Stimulated activated CD8-positive, alpha-beta memory T cell treated with anti-CD3 and anti-CD28 coated beads, Interleukin-4, amount 100 ng/mL, for 4 hours (primary cell): ENCODE measurements at places on chromosomes 16 and 17.

- no peak for DNase-seq
Observed at GRCh38 chr16:23334950-23335349, 32.8 kb downstream of the SCNN1B start.

DNA sequence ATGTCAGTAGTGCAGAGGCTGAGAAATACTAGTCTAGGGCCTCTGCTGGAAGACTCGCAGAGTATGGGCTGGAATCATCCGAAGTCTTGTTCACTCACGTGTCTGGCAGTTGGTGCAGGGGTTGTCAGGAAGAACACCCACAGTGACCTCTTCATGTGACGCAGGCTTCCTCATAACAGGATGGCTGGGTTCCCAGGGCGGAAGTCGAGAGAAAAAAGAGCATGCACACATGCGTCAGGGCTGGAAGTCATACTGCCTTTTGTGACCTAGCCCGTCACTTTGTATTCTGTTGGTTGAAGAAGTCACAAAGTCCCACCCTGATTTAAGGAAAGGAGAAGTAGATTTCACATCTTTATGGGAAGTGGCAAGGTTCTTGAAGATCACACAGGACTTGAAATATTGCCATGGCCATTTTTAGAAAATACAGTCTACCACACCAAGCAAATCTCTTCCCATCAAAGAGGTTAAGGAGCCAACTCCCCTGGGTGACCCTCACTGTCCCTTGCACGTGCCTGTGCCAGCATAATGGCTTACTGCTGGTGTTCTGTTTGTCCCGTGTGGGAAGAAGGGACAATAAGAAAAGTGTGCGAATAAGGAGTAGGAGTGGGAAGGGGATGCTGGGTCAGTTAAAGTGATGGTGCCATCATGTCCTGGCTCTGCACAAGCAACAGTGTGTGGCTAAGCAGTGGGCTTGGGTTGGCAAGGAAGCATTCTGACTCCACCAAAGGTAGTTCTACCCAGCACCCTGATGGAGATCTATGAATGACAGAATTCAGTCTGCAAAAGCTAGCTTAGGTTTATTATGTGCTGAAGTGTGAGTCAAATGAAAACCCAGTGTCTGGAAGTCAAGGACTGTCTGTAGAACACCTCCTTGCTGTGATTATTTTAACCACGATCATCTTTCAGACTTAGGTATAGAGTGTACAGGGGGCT is 28.1 kb downstream of the HEATR3 start:
- DNase-seq, result no peak

DNA sequence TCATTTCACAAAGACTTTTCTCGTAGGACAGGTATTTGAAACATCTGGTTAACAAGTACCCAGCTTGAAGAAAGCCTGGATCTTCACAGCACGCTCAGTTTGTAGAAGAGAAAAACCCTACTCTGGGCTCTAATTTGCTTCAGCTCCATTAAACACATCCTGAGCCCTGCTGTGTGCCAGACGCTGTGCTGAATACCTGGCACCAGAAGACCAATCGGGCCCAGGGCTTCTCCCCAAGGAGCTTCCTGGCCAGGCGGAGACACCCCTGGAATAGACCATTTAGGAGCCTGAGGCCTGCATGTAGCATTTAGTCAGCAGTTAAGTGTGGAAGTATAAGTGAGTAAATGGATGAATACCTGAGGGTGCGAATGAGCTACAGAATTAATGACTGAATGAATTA is 8.9 kb upstream of the ABAT start:
- no peak for DNase-seq

DNA sequence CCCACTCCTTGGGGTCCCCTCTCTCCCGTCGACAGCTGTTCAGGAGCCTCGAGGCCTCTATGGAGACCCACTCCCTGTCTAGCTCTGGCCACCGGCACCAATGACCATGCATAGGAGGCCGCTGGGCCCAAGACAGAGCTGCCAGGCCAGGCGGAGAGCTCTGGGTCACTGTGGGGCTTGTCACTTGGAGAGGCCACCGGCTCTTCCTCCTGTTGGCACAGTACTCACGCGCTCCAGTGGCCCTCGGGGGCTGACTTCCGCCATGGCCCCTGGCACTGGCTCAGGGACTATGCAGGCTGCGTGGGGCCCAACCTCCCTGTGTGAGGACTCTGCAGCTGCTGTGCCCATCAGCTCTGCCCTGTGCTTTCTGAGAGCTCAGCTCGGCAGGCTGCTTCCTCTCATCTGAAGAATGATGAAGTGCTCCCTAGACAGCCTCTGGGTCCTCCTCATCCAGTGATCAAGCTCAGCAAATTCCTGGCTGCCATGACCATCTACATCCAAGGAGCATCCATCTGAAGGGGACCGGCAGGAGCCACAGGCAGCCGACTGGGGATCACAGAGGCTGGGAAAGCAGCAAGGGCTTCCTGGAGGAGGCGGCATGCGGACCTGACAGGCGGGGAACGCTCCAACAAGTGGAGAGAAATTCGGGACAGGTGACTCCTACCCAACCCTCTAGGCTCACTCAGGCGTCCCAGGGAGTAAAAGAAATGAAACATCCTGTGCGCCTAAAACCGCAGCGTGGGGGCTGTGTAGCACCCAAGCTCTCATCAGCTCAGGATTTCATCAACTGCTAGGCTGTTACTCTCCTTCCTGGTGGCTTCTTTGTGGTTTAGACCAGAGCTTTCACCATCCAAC is 16.8 kb downstream of the GALNS start:
- DNase-seq, result no peak

DNA sequence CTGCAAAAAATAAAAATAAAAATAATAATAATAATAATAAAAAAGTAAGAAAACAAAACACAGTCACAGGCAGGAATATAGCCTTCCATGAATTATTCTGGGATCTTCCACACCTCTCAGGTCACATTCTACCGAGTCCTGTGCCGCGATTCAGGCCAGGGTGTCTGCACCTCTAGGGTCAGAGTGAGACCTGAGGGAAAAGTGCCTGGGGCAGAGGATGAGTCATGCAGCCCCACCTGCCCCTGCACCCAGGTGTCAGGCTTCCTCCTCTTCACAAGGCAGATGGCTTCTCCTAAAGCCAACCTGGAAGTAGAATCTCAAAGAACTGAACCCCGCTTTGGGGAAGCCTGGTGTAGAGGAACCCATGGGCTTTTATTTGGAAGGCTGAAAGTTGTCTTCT is 283.7 kb downstream of the CPPED1 start:
- DNase-seq, result no peak

GRCh38 chr16:77775911-77776909 is 12.2 kb upstream of the VAT1L start:
- DNase-seq, result no peak

DNA sequence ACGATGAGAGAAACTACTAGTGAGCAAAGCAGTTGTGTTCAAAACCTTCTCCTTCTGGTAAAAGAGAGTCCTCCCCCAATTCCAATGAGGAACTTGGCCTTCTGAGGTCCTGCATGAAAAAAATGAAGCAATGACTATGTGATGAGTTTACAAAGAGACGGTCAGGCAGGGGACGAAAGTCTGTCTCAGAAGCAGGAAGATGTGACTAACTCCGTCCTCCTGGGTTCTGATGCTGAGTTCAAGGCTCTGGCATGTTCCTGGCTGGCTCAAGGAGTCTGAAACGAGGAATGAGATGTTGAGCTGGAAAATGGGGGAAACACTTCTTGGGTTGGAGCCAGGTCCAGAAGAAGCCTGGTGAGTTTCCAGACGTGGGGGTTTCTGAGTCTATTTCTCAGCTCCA is 129.6 kb downstream of the CPPED1 start:
- no peak for DNase-seq

GRCh38 chr17:80356231-80356856 is 58.6 kb upstream of the ENDOV start:
- no peak for DNase-seq

DNA sequence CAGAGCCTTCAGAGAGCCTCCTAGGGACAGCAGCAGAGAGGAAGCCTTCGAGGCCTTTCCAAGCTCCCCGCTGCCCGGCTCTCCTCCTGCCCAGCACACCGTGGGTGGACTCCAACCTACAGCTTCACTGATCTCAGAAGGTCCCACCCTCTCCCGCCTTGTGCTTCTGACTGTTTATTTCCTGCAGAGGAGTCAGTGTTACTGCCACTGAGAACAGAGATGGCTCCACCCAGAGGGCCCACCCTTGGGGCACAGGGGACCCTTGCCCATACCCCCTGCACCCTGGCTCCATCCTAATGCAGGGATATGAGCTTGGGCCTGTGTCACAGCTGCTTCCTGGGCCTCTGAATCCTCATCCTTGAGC is 52.8 kb upstream of the TOB1 start:
- no peak for DNase-seq

- no peak for DNase-seq
Observed at GRCh38 chr16:88359008-88359407, 23.8 kb upstream of the ZNF469 start.

GRCh38 chr16:9816644-9817043 is 365.6 kb downstream of the GRIN2A start:
- no peak for DNase-seq
